ENCODE measurements at places on chromosomes 7 and 10.

DNA sequence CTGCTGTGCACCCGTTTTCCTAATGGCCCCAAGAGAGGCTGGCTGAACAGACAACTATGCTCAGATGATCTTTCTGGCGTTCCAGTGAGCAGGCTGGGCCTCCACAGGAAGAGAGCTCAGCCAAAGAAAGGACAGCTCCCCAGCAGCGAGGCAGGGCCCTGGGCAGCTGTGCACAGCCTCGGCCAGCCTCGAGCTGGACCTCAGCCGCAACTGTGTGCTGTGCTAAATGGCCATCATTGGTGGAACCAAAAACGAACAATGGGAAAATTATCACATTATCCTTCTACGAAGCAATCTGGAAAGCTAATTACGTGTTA, 97.5 kb downstream of the CTBP2 start:
- DNase-seq = no peak

DNA sequence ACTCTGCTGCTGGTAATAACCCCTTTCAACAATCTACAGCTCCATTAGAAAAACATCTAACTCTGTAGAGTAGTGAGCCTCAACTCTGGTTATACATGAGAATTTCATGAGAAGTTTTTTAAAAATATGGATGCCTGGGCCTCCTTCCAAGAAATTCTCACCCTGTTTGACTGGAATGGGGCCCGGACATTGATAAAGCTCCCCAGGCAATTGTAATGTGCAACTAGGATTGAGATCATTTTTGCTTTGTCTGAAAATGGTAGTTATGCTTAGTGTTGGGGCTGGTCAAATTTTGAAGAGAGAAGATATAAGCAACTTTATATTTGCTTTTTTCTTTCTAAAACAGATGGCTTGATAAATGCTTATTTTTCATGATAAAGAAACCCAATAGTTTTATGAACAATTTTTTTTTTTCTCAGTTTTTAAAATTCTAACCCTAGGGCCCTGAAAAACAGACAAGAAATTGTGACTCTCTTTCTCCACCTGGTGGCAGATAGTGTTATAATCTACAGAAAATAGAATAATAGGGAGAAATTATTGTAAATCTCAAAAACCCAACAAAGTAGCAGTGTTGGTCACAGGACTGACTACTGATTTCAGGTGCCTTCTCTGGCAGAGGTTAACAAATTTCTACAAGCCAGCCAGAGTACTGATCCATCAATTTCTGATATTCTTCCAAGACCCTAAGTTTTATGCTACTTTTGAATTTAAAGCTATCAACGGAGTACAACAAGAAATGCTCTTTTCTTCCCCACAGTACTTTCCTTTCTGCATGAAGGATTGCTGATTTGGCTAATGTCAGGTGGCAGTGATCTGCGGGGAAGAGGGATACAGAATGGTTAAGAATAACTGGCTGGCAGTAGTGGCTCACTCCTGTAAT, 174.8 kb downstream of the DKK1 start:
- DNase-seq = no peak

DNA sequence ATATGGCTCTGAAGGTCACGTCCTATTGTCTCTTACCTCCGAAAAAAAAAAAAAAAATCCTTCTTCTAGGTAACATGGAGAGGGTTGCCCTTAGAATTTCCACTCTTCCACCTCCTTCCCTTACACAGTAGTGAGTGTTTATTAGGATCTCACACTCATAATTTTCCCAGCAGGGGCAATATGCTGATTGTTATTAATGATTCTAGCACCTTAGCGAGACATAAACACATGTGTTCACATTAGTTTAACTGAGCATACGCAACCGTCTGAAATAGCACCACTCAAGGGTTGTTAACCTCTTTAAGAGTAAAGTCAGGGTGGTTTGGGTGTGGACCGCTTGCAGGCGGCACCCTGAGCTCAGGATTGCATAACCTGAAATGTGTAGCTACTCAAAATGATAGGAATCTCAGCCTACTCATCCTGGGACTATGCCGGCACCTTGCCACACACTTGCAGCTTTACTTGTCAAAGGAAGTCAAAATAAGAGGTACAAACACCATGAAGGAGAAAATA, 52.2 kb downstream of the CPEB3 start:
- DNase-seq = no peak

DNA sequence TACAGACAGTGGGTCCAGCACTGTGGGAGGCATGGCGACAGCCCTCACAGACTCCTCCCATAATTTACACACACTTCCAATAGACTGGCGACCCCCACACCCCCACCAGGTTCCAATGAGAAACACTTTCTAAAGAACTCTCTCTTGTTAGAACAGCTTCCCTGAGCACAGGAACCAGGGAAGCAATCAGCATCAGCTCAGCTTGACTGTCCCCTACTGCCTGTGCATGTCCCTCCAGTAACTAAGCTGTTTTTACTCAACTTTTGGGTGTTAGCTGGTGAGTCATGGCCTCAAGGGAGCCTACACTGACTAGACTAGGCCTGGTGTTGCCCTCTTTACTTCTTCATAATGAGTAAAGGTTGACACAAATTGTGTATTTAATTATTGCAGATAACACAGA, 32.6 kb upstream of the HERPUD2 start:
- no peak for DNase-seq

DNA sequence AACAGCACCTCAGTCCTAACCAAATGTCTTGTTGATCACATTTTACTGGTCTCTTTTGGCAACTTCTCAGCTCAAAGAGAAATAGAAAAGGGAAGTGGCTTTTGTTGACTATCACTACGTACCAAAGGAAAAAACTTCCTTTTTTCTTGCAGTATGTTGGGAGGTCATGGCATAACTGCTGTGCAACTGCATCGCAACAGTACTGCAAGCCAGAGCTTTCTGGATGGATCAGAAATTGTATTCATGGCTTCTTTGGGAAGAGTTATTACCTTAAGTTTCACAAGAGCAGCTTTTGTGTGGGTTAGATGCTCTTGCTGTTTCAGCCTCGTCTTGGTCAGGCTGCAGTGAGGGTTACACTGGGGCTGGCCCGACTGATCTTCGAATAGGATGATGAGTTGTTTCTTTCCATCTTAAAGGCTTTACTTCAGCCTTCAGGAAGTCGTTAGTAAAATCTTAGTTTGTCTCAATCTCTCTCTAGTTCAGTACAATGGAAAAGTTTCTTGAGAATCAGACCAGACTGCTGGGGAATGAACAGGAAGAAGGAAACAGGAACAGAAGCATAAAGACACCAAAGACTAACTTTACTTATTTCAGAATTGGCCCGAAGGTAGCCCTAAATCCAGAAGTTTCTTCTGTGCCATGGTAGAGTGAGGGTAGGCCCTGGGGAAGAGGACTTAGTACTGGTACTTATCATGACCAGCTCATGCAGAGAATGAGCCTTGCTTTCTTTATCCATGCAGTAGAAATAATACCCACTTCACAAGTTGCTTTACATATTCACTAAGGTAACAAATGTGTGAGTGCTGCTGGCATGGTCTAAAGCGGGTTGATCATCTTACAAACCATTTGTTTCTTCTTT, 153.6 kb downstream of the CELF2 start:
- no peak for DNase-seq

DNA sequence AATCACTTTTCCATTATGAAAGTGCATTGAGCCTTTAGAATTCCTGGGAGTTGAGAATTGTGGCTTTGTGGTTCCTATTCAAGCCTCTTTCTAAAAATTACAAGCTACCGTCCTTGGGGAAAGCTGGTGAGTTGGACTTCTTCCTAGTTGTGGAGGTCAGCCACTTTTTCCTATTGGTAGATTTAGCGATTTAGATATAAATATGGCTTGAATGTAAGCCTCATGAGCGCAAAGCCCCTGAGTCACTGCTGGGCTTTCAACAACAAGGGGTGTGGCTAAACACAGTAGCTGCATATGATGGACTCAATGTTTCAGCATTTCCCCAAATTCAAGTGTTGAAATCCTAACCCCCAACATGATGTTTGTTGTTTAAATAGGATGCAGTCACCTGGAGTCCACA, 150.0 kb upstream of the IGFBP3 start:
- no peak for DNase-seq

Measured in stimulated activated CD8-positive, alpha-beta memory T cell treated with anti-CD3 and anti-CD28 coated beads, Interleukin-12 subunit alpha, Interleukin-12 subunit beta, amount 100 ng/mL, for 4 hours (primary cell).